CD4-positive, alpha-beta memory T cell (primary cell): ENCODE measurements at places on chromosomes 13 and 19.

DNA sequence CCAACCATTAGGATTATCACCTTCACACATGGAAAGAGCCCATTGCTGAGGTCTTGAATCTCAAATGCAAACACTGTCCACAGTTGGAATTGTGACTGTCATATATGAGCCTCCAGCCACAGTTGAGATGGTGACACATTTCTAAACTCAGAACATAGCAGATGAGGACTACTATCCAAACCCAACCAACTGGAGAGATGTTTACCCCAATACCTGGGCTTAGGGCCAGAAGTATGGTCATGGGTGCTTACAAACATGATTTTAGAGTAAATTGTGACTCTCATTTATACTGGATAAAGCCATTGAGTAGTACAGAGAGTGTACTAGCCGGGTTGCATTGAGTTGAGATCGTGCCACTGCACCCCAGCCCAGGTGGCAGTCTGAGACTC, 14.0 kb upstream of the ZNF681 start:
- no peak for DNase-seq

GRCh38 chr13:33169273-33169980, 116.1 kb downstream of the STARD13 start:
- no peak for DNase-seq

DNA sequence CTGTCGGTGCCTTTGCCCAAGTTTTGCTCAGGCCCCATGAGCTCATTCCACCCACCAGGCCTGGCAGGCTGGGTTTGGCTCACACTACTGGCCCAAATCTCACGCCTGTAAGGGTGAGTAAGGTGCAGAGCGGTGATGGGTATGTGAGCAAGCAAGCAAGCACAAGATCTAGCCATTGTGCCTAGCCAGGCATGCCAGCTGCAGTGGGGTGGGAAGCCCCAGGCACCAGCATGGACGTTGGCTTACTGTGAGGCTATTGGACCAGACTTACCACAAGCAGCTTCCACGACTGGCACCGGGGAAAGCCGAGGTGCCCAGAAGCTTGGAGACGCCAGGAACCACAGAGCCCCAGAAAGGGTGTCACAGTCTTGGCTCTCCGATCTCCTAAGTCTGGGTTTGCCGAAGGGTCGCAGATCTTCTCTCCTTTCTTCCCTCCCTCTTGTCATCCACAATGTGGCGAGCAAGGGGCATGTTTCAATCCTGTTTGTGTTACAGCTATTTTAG, 2659.4 kb upstream of the PCDH20 start:
- no peak for DNase-seq

- DNase-seq = no peak
Measured at GRCh38 chr19:7921967-7922835, 2.1 kb downstream of the SNAPC2 start.

DNA sequence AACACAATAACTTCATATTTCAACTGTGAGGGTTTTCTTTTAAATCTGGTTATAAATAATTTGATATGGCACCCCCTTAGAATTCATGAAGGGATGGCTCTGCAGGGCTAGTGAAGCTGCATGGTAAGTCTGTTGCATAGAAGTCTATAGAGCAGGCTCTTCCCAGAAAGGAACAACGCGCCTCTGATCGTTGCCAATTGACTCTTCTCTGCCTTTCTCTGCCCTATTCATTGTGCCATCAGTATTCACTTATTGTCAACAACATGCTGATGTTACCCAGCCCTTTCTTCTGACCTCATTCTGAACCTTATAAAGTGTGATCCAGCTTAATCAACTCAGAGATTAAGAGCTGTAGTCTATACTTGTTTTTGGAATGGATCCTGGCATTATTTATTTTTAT, 16.3 kb upstream of the DCT start:
- DNase-seq = no peak
